ENCODE measurements at places on chromosomes 6 and 20.

DNA sequence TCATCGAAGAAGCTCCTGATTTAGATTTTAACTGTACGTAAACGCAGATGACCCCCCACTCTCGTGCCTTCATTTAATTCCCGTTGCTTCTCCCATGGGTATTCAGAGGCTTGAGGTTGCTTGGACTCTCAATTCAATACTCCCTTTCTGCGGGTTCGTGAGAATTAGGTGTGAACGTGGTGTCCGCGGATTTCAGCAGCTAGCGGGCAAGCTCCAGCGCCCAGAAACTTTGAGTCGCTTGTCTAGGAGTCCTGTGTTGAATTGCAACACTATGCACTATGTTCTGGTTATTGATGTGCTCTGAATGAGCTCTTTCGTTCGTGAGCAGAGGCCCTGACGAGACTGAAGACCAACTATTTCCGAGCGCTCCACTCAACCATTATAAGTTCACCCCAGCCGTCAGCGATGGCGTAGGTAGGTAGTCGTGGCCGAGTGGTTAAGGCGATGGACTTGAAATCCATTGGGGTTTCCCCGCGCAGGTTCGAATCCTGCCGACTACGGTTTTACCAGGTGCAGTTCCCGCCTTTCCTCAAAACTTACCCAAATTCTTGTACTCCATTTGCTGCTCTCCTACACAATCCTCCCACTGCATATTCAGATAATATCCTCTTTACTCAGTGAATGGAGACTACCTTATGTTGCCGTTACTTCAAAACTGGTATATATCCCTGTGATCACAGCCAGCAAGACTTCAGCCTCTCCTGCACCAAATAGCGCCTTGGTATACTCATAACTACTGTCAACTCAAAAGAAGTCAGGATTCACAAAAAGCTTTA, 72.6 kb upstream of the ZNF184 start:
- no peak for DNase-seq

- DNase-seq, result no peak
Observed at GRCh38 chr6:157225575-157225995, 97.7 kb downstream of the TMEM242 start.

DNA sequence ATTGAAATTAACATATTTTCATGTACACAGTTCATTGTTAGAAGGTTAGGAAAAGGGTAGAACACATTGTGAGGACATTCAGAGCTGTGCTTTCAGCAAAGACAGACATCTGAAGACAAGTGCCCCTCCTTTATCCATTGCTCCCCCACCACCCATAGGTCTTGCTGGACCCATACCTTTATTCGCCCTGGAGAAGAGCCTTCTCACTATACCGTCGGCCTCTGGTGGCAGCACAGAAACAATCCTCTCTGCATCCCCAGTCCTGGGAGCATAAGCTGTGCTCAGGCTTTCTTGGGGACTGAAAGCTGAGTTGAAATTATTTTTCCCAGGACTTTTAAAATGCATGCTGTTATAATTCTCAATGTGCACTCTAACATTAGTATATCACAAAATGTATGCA, 372.3 kb downstream of the EPHA7 start:
- DNase-seq, result no peak

GRCh38 chr6:2232445-2232844, 13.0 kb downstream of the GMDS start:
- DNase-seq, result no peak

- no peak for DNase-seq
Observed at GRCh38 chr6:9224539-9224938, 789.2 kb upstream of the SLC35B3 start.

DNA sequence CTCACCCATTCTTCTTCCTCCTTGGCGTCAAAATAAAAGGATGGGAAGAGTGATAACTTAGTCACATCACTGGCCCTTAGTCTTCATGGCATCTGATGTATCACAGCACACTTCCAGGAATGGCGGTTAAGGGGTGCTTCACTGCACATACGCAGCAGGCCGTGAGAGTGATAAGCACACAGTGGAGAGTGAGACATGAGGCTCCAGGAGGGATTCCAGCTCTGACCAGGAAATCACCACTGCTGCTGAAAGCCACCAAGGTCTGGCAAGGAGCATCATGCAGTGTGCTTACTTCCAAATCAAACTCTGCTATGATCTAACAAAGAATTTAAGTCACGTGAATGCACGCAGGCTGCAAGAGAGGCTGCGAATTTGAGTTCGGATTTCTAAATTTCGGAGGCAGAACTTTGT, 62.4 kb downstream of the ARID1B start:
- no peak for DNase-seq

Data from effector CD8-positive, alpha-beta T cell (primary cell).